ENCODE measurements at places on chromosomes 11 and 22. TPM values are rescaled to one million over a fixed set of nuclear protein-coding genes. Genes with fewer than 3 reads are reported as not detected.

- no peak for DNase-seq
Observed at GRCh38 chr11:114438303-114438702, 964 bp upstream of the REXO2 start.

FIBIN gene
- not detected for total RNA-seq

GRCh38 chr11:84819537-84819936, 807.6 kb downstream of the DLG2 start:
- no peak for DNase-seq

SYNGR1 gene
- 1.2 TPM for total RNA-seq

- no peak for DNase-seq
Observed at GRCh38 chr22:46607483-46608114, 12.6 kb upstream of the GRAMD4 start.

PHOX2A gene
- not detected for total RNA-seq

- DNase-seq = no peak
Observed at GRCh38 chr11:70348608-70349007, 49.7 kb upstream of the CTTN start.

BIRC3 gene
- 92.4 TPM for total RNA-seq

All from activated T-cell treated with anti-CD3 and anti-CD28 coated beads, Interleukin-2, amount 50 U/mL, for 4 hours (primary cell).